ENCODE measurements at places on chromosomes 16 and 17.

- no peak for DNase-seq
- H3K36me3 ChIP-seq: peaks cover 11% of the 10 kb centered on the region
- H3K4me3 ChIP-seq: peak overlapping the region; percentile 65
- peaks cover 5% of the 10 kb centered on the region for H3K27me3 ChIP-seq
Measured at GRCh38 chr17:1648173-1648962, 1.3 kb downstream of the RILP start.

DNA sequence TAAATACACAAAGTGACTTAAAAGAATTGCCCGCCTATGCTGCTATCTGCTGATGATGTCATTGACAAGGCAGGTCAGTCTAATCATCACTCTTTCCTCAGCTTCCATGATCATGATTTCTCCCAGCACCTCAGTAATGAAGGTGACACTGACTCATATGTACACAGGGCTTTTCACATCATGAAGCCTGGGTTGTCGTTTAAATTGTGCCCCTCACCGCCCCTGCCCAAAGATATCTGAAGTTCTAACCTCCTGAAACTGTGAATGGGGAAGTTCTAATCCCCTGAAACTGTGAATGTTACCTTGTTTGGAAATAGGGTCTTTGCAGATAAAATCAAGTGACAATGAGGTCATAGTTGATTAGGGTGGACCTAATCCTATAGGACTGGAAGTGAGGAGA is 17.4 kb upstream of the GPRC5C start:
- no peaks in the 10 kb centered on the region for H3K36me3 ChIP-seq
- DNase-seq: no peak
- no peak overlapping the region for H3K4me3 ChIP-seq

DNA sequence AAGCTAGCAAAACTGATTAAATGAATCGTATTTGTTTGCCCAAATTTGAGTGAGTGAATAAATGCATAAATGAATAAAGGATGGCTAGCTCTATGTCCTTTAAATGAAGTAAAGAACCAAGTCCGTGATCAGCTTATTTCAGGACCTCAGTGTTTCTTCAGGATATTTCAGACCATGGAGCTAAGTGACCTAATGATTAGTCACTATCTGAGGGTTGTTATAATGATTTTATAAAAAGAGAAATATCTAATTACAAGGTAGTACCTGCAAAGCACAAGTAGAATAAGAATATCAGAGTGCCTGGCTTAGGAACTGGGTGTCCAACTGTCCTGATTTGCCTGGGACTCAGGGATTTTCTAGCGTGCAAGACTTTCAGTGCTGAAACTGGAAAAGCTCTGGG is 12.5 kb downstream of the KCNJ2 start:
- peaks cover 41% of the 10 kb centered on the region for H3K4me1 ChIP-seq
- H3K4me3 ChIP-seq: no peak overlapping the region
- no peak overlapping the region for H3K27ac ChIP-seq
- no peak for DNase-seq
- H3K27me3 ChIP-seq: no peaks in the 10 kb centered on the region

GRCh38 chr16:11632455-11632939 is 35.8 kb upstream of the SNN start:
- no peaks in the 10 kb centered on the region for H3K27me3 ChIP-seq
- peak overlapping the region; percentile 86 for H3K27ac ChIP-seq
- no peak overlapping the region for H3K4me3 ChIP-seq
- peaks cover 44% of the 10 kb centered on the region for H3K4me1 ChIP-seq
- H3K36me3 ChIP-seq: no peaks in the 10 kb centered on the region

GRCh38 chr17:18182110-18182977 is 1.3 kb upstream of the ALKBH5 start:
- H3K27me3 ChIP-seq: no peaks in the 10 kb centered on the region
- peak overlapping the region; percentile 95 for H3K4me3 ChIP-seq
- H3K27ac ChIP-seq: peak overlapping the region; percentile 98

DNA sequence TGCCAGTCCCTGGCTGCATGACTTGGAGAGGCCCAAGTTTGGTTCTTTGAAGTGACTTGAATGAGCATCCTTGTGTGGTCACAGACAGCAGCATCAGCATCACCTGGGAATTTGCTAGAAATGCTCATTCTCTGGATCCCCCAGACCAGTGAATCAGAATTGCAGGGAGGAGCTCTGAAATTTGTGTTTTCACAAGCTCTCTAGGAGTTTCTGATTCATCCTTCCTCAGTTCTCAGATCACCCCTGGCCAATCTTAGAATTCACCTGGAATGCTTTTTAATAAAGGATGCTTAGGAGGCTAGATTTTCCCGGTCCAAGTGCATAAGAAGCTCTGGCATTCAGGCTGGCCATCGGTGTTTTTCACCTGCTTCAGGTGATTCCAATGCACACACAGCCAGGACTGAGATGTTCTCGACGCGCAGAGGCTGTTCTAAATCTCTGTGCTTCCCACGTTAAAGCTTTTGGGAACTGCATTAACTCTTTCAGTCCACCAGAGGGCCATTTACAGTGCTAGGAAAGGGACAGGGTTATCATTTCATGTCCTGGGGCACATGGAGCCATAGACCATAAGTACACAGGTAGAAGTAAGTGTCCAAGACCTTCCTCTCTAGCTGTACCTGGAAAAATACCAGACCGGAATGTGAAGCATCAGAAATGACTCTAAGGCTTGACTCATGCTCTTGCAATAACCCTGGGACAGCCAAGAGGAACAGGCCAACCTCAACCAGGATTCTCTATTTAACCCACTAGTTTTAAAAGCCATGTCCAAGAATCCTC is 85.7 kb upstream of the XYLT1 start:
- peaks cover 21% of the 10 kb centered on the region for H3K4me1 ChIP-seq
- no peak for DNase-seq
- no peaks in the 10 kb centered on the region for H3K36me3 ChIP-seq
- H3K27me3 ChIP-seq: no peaks in the 10 kb centered on the region

DNA sequence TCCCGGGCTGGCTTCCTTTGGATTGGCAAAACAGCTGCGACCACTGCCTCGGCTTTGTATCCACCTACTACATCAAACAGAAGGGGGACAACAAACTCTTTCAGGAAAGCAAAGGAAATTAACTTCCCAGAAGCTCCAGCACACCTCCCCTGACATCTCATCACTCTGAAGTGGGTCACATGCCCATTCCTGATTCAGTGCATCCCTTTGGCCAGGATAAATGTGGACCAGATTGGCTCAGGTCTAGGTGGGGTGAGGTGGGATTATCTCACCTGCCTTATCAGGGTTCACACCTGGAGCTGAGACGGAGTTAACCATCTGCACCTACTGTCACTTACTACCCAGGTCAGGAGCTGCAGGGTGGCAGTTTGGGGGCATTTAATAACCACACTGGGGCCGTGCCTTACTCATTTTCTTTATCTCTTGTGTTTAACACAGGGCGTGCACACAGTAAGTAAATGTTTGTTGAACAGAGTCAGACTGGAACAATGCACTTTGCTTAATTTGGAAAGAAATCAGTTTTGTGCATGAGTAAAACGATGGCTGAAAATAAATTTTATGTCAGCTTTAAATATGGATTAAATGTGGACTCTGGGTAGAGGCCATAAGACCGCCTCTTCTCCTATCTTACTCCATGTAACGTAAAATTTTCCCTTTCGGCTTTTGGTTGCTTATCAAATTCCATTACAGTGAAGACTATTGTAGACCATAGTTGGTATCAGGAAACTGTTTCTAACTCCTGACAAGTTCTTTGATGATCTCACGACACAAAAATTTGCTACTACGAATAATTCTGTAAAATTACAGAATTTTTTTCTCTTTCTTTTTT is 36.0 kb downstream of the IQCK start:
- H3K27ac ChIP-seq: peak overlapping the region; percentile 83
- DNase-seq: no peak
- no peak overlapping the region for H3K4me3 ChIP-seq
- H3K36me3 ChIP-seq: no peaks in the 10 kb centered on the region

DNA sequence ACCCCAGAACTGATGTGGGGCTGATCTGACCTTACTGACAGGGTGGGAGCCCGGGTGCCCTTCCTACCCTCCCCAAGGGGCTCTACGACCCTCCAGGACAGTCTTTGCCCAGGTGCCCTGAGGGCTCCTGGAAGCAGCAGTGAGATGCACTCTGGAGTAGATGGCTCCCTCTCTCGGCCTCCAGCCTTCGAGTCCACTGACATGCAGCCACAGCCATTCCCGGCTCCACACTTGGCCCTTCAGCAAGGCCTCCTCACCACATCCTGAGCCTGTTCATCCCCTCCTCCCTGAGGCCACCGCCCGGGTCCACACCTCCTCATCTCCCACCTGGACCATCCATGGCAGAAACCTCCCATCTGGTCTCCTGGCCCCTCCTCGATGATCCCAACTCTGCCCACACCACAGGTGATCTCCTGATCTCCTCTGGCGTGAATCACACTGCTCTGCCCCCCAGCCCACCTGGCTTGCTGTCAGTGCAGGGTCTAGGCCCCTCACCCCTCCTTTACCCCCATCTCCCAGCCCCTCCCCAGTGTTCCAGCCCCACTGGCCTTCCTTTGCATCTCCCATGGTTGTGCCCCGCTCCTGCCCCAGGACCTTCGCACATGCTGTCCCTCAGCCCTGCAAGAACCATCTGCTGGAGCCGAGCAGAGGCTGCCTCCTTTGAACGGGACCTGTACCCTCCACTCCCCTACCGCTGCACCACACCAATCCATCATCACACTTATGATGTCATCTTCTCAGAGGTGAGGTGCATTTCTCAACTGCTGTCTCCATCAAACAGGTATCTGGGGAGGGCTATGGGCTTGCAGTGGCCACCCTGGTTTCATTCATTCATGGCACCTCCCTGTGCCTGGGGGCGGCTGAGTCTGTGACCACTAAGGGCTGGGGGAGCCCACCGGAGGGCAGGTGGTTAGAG is 44.7 kb downstream of the SOCS1 start:
- no peak overlapping the region for H3K4me3 ChIP-seq
- H3K4me1 ChIP-seq: peaks cover 12% of the 10 kb centered on the region
- peaks cover 3% of the 10 kb centered on the region for H3K36me3 ChIP-seq
- no peak overlapping the region for H3K27ac ChIP-seq
- no peaks in the 10 kb centered on the region for H3K27me3 ChIP-seq

- H3K27ac ChIP-seq: no peak overlapping the region
- DNase-seq: no peak
- H3K4me1 ChIP-seq: peaks cover 26% of the 10 kb centered on the region
- H3K27me3 ChIP-seq: peaks cover 16% of the 10 kb centered on the region
Measured at GRCh38 chr17:14318109-14318917, 17.4 kb downstream of the HS3ST3B1 start.

- peaks cover 71% of the 10 kb centered on the region for H3K27me3 ChIP-seq
- H3K4me1 ChIP-seq: no peaks in the 10 kb centered on the region
- no peak overlapping the region for H3K4me3 ChIP-seq
- no peak for DNase-seq
Measured at GRCh38 chr17:8004899-8005298, 2.5 kb downstream of the GUCY2D start.

DNA sequence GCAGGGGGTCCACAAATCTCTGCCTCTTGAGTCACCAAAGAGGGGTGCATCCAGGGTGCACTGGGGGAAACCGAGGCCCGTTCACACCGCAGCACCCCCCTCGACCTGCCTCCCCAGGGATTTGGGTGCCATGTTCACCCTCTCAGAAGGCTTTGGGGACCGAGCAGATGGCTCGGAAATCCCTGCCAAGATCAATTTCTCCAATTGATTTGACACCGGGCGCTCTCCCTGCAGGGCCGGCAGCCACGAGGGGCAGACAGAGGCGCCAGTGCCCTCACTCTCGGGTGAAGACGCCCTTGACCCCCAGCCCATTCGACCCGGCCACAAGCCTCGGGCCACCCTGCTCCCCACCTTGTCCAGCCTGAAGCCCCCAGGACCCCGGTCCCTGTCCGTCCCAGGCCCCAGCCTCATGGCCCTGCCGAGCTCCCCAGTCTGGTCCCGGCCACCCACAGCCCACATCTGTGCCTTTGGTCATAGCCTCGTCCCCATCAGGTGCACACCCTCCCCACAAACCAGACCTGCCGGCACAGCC is 9.3 kb downstream of the SSTR5 start:
- no peaks in the 10 kb centered on the region for H3K36me3 ChIP-seq
- no peaks in the 10 kb centered on the region for H3K4me1 ChIP-seq
- H3K27ac ChIP-seq: no peak overlapping the region

DNA sequence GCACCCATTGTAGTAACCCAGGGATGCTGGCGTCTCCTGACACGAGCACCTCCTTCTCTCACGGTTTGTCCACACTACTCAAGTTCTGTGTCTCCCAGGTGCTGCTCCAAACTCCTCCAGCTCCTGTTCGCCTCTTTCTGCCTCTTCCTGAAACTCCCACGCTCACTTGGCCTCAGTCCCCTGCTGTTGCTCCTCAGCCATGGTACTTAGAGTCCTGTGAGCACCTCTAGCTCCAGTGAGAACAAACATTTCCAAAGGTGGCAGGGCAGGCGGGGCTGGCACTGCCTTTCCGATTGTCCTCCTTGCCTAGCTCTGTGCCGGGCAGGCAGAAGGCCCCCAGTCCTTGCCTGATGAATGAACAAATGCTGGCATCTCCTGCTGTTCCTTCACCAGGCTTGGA is 146.1 kb downstream of the SDK2 start:
- H3K4me3 ChIP-seq: no peak overlapping the region
- no peak for DNase-seq
- H3K36me3 ChIP-seq: no peaks in the 10 kb centered on the region
- H3K4me1 ChIP-seq: peaks cover 28% of the 10 kb centered on the region

GRCh38 chr16:74747-75334 is 2.4 kb upstream of the RHBDF1 start:
- H3K4me1 ChIP-seq: peaks cover 54% of the 10 kb centered on the region
- peak overlapping the region; percentile 91 for H3K27ac ChIP-seq
- H3K4me3 ChIP-seq: peak overlapping the region; percentile 46
- DNase-seq: no peak
- no peaks in the 10 kb centered on the region for H3K36me3 ChIP-seq

DNA sequence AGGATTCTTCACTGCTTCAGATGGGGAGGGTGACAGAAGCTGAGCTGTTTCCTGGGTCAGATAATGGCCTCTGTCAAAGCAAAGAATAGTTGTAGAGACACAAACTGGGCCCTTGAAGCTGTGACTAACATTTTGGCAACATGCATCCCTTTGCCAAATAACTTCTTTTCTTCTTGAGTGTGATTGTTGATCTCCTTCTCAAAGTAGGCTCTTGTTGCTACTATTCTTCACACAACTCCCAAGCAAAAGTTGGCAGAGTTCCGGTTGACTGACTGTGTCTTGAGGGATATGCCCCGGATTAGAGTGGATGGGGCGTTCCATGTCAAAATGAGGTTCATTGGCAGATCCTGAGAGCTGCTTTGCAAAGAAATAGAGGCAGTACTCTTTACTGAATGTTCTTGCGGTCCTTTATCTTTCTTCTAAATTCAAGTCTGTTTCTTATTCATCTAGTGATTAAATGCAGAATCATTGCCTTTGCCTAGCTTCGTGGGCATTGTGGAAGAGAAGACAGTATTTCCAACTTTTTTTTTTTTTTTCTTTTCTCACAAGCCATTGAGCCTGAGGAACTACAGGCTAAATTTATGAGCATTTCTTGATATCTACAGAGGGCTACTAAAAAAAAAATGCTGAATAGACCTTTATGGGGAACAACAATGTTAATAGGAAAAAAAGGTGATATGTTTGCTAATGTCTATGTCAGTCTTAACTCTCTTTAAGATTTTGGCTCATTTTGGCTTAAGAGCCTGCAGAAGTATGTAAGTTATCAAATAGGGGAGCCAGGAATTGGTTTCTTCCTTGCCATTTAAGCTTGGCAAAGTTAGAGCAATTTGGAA is 5.8 kb downstream of the WIPF2 start:
- H3K4me3 ChIP-seq: no peak overlapping the region
- peaks cover 9% of the 10 kb centered on the region for H3K4me1 ChIP-seq
- no peak for DNase-seq
- H3K36me3 ChIP-seq: peaks cover 9% of the 10 kb centered on the region
- H3K27me3 ChIP-seq: no peaks in the 10 kb centered on the region

Measured in mesothelial cell of epicardium (in vitro differentiated cells).